Heart left ventricle (tissue), 16 donors: ENCODE measurements at places on chromosomes 6 and 20. TPM values are rescaled to one million over a fixed set of nuclear protein-coding genes. Genes with fewer than 3 reads are reported as not detected.

The KCNB1 gene
- 0.92 TPM for total RNA-seq

The GATA5 gene
- 2.1 TPM for total RNA-seq

- DNase-seq = no peak
Measured at GRCh38 chr6:52213127-52213526, 27.0 kb downstream of the IL17A start.

- no peak for DNase-seq
Measured at GRCh38 chr6:143842461-143842901, 657 bp upstream of the LTV1 start.

GRCh38 chr6:22716721-22717120 is 147.4 kb downstream of the HDGFL1 start:
- DNase-seq = no peak

- DNase-seq = no peak
Measured at GRCh38 chr6:106997392-106998158, 23.0 kb upstream of the CD24 start.

The SLCO4A1 gene
- total RNA-seq = 11.5 TPM

The C20orf204 gene
- total RNA-seq = 0.26 TPM

DNA sequence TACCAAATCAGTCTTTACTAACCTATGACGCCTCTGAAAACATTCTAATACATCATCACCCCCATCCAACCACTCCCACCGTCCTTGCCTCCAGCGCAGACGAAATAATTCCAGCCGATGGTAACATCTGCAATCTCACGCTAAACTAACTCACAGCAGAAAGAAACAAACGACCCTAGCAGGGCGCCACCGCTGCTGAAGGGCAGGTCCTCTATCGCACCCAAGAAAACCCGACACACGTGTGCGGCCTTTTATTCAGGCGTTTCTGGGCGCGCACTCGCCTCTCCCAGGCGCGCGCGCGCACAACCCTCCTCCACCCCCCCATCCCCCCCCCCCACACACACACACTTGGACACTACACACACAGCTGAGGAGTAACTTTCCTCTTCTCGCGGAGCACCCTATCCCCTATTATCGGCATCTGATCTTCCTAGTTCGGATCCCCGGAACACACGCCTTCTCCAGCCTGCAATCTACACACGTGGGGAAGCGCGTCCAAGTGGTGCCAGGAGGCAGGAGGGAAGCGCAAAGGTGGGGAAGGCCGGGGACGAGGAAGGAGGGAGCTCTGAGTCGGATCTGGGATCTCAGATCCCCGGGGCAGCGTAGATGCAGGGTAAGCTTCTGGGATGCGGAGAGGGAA is 1.4 kb downstream of the GFOD1 start:
- DNase-seq = no peak

DNA sequence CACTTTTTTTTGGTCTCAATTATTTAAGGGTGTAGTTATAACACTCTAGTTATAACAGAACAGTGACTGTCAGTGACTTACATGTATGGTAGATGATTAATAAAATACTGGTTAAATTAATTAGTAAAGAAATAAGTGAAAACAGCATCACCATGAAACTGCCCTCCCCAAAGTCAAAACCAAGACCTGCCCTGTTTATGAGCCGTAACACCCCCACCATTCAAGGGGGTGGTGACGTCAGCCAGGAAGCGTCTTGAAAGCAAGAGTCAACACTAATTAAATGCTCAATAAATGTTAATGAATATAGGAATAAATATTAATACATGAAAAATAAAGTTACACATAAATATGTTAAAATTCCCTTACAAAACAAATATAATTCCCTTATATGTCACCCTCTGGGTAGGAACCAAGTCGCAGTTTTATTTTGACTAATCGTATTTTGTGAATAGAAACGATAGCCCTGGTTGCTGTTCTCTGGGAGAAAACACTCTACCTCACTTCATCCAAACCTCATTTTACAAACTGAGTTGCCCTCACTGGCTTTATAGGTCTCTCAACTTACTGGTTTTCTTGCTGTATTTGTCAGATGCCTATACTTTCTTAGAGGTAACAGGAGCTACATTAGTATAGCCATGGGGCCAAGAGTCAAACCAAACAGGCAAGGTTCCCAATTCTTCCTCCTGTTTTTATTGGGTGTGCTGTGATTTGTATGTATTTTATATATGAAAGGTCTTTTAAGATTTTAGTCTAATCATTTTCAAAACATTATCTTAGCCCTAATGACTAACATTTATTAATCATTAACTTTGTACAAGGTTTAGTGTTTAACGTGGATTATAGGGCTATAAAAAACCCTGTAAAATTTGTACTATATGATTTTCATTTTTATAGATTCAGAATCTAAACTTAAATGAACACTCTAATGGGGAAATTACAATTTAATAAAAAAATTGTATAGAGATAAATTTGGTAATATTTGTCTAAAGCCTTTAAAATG is 227.9 kb upstream of the IRAK1BP1 start:
- DNase-seq = no peak

- DNase-seq = no peak
Measured at GRCh38 chr6:43699564-43700186, 12.1 kb upstream of the MRPS18A start.

DNA sequence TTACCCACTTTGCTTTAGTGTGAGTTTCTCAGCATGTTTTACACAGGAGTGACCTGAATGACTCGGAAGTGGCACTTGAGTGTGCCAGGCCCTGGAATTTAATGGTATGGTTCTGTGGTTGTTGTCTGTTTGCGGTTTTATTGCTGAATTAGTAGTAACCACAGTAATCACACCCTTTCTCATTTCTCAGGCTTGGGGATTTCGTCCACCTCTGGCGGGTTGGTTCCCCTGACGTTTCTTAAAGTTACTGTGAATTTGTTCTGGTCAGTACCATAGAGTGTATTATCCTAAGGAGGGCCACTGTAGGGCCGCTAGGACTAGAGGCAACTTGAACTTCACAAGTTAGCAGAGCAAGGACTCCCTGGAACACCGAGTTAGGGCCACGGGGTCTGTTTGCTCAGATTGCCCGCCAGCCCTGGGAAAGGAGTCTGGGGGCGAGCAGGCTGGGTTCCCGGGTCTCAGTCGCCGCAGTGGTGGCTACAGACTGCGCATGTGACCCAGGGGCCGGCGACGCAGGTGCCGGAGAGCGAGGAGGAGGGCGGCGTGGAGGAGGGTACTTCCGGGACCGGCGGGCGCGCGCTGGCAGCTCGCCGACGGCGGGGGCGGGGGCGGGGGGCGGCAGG is 546 bp upstream of the KLHL32 start:
- no peak for DNase-seq

The KCNK15 gene
- 0.66 TPM for total RNA-seq

The CDH22 gene
- total RNA-seq = 0.67 TPM

GRCh38 chr6:127302728-127303660 is 36.3 kb downstream of the RNF146 start:
- DNase-seq = no peak

DNA sequence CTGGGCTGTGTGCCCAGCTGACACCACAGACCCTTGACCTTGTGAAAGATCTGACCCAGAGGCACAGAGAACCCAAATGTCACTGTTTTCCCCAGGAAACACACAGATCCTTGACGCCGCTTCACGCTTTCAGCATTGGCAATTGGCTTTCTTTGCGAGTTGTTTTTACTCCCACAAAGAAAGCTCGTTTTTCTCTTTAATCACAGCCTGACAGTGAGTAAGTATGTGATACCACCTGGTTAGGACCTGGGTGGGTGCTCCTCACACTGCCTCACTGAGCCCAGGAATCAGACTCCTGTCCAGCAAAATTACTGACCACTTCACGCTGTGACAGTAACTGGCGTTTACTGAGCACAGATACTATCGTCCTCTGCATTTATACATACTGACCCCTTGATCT is 13.0 kb downstream of the RPL10A start:
- DNase-seq = no peak

- no peak for DNase-seq
Measured at GRCh38 chr6:54222217-54222616, 86.0 kb upstream of the TINAG start.

DNA sequence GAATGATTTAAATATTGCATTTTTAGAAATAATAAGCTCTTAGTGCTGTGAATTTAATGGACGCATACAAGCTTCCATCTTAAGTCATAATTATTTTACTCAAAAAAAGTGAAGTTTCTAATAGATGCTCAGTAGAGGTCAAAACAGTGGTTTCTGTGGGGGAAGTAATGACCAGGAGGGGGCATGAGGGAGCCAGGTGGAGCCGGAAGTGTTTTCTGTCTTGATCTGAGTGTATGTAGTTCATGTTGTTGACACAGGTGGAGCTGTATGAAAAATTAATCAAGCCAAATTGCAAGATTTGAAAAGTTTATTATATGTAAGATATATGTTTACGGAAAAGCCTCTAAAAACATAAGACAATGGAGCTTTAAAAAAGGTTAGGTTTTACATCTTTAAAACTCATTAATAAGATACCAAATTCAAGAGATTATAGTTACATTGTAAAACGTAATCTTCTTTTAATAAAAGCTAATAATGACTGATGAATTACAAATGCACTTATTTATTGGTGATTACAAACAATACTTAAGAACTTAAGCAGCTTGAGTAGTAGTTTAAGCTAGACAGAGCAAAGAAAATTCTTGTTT is 68.0 kb downstream of the PLAGL1 start:
- no peak for DNase-seq

DNA sequence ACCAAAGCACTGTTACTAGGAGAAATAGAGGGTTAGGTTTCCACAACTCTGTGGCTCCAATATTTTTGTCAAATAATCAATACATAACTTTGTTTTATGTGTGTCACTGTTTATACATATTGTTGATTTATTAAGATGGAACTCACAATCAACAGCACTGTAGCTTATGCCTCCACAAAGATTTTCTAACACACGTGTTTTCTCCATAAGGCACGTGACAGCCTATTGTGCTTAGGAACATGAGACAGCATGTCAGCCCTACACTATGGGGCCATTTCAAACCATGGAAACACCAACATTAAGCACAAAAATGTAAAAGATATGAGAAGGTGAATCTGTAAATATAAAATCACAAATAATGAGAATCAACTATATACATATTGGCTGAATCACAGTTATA is 127.0 kb downstream of the PAK5 start:
- no peak for DNase-seq

DNA sequence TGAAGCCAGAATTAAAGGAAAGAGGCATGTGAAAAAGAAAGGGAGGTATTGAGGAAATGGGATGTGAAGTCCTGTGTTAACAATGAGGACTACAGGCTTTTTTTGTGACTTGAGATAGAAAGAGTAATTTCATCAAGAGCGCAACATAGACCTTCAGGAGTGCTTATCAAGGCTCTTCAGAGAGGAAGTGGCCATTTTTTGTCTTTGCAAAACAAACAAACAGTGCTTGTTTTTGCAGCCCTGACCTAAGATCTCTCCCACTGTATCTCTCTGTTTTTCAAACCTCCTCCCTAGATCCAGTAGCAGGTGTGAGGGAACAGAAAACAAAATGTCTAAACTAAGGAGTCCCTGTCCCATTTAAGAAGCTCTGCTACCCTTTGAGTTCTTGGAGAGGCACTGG is 710.3 kb upstream of the MARCKS start:
- no peak for DNase-seq

The C20orf141 gene
- not detected for total RNA-seq

The NNAT gene
- total RNA-seq = 0.24 TPM

DNA sequence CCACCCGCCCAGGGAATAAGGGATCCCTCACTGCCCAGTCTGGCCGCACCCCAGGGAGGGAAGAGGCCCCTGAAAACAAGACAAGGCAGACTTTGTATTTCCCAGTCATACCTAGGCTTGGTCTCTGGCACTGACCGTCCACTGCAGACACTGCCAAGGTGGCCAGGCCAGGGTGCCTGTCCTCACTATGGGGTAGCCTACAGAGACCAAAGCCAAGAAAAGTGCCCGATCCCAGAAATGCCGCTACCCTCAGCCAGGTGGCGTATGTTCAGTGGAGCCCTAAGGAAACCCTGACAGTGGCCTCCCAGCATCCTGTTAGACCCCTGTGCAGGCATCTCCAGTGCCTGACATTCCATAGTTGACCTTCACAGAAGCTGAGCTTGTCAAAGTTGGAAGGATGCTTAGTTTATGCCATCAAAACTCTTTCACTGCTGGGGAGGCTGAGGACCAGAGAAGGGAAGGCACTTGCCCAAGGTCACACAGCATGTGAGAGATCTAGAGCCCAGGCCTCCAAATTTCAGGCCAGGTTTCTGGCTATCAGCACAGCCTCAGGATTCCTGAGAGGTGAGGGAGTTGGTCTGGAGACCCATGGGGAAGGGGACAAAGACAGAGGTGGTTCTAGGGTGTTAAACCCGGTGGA is 2.5 kb downstream of the SCRT2 start:
- DNase-seq = no peak

DNA sequence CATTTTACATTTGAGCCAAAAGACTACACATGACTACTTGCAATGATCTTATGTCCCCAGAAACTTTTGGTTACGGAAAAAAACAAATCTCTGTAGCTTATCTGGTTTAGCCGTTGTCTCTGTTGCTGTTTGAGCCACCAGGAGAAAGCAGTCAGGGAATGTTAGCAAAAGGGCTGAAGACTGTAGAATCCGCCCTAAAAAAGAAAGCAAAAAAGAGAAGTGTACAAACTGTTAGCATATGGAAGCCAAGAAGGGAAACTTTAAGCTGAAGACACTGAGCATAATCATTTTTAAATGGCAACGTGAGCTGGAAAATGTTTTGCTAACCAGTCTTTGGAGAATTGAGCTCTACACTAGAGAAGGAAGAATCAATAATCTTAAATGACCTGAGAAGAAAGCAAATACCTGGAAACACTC is 69.9 kb upstream of the MYLIP start:
- DNase-seq = no peak

DNA sequence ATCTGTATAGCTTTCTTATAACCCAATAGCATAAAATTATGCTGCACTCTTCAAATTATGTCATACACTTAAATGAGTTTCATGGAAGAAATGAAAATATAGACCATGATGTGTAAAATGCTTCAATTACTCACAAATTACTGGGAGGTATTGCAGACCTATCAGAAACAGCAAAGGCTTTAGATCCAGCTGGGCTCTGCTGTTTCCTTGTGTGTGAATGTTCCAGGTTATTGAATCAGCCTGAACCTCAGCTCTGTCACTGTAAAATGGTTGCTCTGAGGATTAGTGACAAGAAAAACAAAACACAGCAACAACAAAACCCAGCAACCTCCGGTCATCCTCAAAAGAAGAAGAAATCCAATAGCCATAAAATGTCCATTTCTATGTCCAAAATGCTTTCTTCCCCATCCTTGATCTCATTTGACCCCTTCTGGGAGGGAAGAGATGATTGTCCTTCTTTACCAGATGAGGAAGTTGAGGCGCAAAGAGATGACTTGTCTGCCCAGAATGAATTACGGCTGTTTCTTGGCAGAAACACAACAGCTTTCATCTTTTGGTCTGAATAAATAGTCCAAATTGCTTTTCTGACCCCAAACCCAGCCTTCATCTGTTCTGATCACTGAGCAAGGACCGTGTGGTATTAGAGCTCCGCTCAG is 42.2 kb upstream of the TGM6 start:
- no peak for DNase-seq

DNA sequence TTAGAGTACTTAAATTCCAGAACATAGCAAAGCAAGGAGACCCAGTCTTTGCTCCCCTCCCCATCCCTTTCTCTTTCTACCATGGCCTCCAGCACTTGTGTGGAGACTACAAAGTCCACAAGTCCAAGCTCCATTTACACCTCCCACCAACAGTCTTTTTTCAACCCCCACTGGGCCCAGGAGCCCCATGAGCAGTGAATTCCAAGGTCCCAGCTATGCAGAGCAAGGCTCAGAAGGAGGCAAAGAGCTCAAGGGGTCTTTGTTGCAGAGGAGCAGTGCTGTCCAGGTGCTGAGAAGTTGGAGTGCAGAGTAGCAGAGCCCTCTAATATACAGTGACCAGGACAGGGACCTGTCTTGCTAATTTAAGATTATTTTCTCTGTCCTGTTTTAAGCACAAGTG is 9.0 kb downstream of the PAK5 start:
- DNase-seq = no peak
